ENCODE measurements at places on chromosomes 3 and 15. TPM values are rescaled to one million over a fixed set of nuclear protein-coding genes. Genes with fewer than 3 reads are reported as not detected.

SLC15A2 gene
- 2.8 TPM for total RNA-seq

NPRL2 gene
- total RNA-seq, result 17.1 TPM

IGSF10 gene
- not detected for total RNA-seq

ATP10A gene
- 1.8 TPM for total RNA-seq

LRRIQ4 gene
- total RNA-seq, result not detected

ACTC1 gene
- not detected for total RNA-seq

UBE3A gene
- total RNA-seq, result 67.7 TPM

MESP2 gene
- 0.13 TPM for total RNA-seq

UROC1 gene
- total RNA-seq, result not detected

DNAJC19 gene
- 27.4 TPM for total RNA-seq

GPR160 gene
- 2.0 TPM for total RNA-seq

CASR gene
- total RNA-seq, result not detected

BNC1 gene
- 74.2 TPM for total RNA-seq

DAZL gene
- total RNA-seq, result not detected

TUSC7 gene
- total RNA-seq, result not detected

ACKR4 gene
- under 0.01 TPM for total RNA-seq

CLDN11 gene
- 4.2 TPM for total RNA-seq

WDR72 gene
- total RNA-seq, result 0.13 TPM

XCR1 gene
- total RNA-seq, result under 0.01 TPM

IGSF11 gene
- 0.13 TPM for total RNA-seq

ROPN1 gene
- not detected for total RNA-seq

ZSCAN2 gene
- 7.4 TPM for total RNA-seq

CAV3 gene
- not detected for total RNA-seq

ACSBG1 gene
- total RNA-seq, result not detected

GAP43 gene
- total RNA-seq, result not detected

GPR27 gene
- 0.53 TPM for total RNA-seq

FOXL2 gene
- total RNA-seq, result 0.26 TPM

C3orf49 gene
- total RNA-seq, result not detected

C15orf62 gene
- total RNA-seq, result 1.8 TPM

NSMCE3 gene
- total RNA-seq, result 5.0 TPM

PLA2G4E gene
- total RNA-seq, result under 0.01 TPM
